Activated CD4-positive, alpha-beta T cell treated with anti-CD3 and anti-CD28 coated beads, Interleukin-2, amount 50 U/mL, for 48 hours (primary cell): ENCODE measurements at places on chromosomes 6 and 20.

DNA sequence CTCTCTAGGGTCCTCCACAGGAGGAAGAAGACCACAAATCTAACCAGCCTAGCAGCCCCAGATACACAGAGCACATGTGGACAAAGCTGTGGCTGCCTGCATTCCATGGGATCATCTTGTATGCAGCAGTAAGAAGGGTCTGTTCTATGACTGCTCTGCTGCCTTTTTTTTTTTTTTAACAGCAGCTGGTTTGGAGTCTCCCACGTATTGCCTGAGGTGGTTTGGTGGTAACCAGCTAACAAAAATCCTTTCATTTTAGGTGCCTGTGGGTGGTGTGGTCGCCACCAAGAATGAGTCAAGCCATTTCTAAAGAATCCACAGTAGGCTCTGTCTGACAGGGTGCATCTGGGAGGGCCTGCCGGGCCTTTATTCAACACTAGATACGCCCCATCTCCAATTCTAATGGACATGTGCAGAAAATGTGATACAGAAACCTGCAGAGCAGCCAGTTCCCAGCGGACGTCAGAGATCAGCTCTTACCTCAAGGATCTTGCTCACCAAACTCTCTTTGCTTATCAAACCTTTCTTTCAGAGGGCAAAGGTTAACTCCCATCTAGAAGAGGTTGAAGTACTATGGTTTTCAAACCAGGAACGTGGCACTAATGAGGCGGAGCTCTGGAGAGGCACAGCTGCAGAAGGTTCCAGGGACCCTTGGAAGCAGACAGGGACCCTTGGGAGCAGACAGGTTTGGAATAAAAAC is 32.0 kb downstream of the GNAS-AS1 start:
- peak; percentile 82 for DNase-seq

GRCh38 chr6:148195511-148195910 is 147.1 kb upstream of the SASH1 start:
- no peak for DNase-seq

DNA sequence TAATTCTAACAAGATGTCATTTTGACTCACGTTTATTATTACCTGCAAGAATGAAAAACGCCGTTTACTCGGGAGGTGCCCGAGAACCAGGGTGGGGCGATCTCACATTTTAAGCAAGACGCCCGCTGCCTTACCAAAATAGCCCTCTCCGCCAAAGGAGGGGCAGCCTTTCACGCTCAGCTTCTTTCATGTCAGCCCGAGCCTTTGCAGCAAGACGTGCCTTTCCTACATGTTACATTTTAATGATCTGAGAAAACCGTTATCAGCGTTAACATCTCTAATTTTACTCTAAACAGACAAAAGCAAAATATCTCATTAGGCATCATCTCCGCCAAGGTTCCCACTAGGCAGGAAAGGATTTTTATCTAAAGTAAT is 2.0 kb downstream of the BACH2 start:
- peak; percentile 41 for DNase-seq

DNA sequence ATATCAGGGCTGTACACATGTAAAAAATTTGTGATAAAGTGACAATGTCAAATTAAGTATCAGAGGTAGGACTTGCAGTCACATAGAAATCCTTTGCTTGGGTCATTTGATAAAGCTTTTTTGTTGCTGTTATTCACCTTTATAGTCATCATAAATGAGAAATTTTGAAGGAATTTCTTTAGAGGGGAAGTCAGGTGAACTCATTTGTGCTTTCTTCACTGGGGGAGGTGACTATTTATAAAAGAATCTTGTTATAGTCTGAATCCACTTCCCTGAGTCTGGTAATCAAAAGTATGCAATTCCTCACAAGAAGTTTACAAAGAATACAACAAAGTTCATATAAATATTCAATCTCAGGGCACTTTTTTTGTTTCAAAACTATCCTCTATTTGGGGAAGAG is 47.7 kb downstream of the FRK start:
- DNase-seq: no peak

- DNase-seq: no peak
These were observed 237.7 kb downstream of the FOXA2 start for GRCh38 chr20:22346716-22347115.

- no peak for DNase-seq
These were observed 18.9 kb downstream of the GABRR1 start for GRCh38 chr6:89198235-89198634.

- no peak for DNase-seq
These were observed 42.5 kb downstream of the HLA-G start for GRCh38 chr6:29870104-29870503.

- no peak for DNase-seq
These were observed 52.0 kb downstream of the NHLRC1 start for GRCh38 chr6:18070486-18070885.

DNA sequence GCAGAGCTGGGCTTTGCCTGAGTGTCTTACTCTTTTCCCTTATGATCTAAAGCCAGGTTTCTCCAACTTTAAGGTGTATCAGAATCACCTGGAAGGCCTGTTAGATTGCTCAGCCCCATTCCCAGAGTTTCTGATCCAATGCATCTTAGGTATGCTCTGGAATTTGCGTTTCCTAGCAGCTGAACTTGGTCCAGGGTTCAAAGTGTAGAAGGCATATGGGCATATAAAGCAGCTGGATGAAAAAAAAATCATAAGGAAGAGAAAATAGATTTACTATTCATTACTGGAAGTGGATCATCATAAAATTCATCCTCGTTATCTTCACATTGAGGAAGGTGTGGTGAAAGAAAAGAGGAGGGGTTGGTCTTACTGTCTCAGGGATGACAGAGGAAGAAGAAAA is 56.8 kb upstream of the CDKAL1 start:
- no peak for DNase-seq

GRCh38 chr6:155444120-155444917 is 11.3 kb downstream of the NOX3 start:
- DNase-seq: no peak

DNA sequence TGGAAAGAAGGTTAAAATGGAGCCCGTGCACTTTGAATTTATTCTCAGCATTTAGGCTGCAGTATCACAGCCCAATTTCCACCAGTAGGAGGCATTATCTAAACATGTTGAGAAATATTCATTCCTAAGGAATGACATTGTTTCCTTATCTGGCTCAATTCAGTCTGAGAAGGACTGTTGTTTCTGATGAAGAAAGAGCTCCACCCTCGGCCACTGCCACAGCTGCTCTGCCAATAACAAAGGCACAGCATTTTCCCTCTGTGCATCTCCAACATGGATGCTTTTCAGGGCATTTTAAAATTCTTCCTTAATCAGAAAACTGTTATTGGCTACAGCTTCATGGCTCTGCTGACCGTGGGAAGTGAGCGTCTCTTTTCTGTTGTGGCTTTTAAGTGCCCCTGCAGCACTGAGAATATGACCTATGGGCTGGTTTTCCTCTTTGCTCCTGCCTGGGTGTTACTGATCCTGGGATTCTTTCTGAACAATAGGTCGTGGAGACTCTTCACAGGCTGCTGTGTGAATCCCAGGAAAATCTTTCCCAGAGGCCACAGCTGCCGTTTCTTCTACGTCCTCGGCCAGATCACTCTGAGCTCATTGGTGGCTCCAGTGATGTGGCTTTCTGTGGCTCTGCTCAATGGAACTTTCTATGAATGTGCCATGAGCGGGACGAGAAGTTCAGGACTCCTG is at the start of gene CALHM5:
Gene CALHM5, plus strand, starts transcription at position 216 of the 687 bp plus-strand sequence. Its CDS starts 58 bp downstream, at position 274.
- DNase-seq: no peak

- peak; percentile 48 for DNase-seq
These were observed 8.8 kb downstream of the RAET1L start for GRCh38 chr6:150016324-150017185.

- no peak for DNase-seq
These were observed 12.9 kb downstream of the TBPL1 start for GRCh38 chr6:133965817-133966360.

DNA sequence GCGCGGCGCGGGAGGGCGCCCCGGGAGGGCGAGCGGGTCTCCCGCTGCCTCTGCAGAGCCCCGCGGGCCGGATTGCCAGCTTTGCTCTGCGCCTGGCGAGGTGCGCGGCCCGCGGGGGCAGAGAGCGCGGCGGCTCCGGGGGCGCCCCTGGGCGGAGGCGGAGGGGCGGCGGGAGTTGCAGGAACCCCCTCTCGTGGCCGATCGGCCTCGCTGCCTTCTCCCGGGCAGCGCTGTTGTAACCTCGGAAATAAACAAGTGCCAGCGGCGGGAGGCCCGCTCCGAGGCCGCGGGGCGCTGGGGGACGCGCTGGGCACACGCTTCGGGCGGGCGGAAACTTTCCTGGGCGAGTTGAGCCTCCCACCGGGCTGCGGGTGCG is 1.2 kb downstream of the CDH4 start:
- no peak for DNase-seq

DNA sequence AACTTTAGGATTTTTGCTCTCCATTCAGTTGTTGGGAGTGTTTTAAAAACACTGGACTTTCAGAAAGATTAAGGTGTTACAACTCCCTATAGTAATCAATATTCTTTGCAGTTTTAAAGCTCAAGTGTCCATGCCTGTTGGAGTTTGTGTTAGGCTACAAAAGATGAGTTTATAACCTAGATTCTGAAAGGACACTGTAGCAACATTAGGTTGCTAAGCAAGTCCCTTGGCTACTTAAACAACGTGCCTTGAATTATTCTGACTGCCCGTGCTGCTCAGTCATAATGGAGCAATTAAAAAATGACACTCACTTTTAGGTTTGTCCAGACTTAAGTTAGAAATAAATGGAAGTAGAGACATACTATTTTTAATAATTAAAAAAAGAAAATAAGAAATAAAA is 41.0 kb downstream of the KLHL32 start:
- DNase-seq: no peak

GRCh38 chr20:43786885-43787284 is 60.1 kb upstream of the GTSF1L start:
- DNase-seq: no peak

DNA sequence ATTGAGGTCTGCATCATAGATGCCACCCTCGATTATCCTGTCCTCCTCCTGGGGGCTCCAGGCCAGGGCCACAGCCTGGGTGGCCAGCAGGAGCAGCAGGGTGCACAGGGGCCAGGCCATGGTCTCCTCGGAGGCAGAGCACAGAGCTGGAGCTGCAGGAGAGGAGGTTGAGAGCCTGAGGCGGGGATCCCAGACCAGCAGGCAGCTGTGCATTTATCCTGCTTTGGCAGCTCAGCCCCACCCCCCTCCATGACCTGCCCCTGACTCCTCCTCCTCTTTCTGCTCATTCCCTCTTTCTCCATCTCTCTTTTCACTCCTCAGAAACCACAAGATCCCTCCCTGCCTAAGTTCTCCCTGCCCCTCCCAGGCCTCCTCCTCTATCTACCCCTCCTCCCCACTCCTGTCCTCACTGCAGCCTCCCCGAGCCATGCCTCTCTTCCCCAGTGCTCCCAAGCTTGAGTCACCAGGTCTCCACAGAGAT is at the start of gene CST2:
Gene CST2, minus strand, starts transcription at position 189 of the 481 bp plus-strand sequence. Its CDS starts 69 bp downstream, at position 120.
- DNase-seq: no peak

DNA sequence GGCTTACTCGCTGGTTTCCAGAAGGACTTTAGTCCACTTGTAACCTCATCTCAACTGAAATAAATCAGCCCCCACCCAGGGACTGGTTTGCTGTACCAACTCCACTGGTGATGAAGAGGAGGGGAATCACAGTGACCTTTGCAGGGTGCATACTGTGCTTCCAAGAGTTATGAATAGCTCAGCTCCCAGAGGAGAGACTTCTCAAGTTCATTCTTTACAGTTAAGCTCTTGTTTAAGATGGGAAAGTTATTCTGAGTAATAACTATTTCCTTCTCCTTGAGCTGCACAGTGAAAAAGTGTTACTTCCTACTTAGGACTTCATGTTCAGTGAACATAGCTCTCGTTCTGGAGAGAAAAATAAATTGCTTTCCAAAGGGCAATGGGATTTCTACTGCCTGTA is 166.5 kb upstream of the ECI2 start:
- DNase-seq: no peak

- DNase-seq: no peak
These were observed 31.5 kb upstream of the GATA5 start for GRCh38 chr20:62507323-62507722.

DNA sequence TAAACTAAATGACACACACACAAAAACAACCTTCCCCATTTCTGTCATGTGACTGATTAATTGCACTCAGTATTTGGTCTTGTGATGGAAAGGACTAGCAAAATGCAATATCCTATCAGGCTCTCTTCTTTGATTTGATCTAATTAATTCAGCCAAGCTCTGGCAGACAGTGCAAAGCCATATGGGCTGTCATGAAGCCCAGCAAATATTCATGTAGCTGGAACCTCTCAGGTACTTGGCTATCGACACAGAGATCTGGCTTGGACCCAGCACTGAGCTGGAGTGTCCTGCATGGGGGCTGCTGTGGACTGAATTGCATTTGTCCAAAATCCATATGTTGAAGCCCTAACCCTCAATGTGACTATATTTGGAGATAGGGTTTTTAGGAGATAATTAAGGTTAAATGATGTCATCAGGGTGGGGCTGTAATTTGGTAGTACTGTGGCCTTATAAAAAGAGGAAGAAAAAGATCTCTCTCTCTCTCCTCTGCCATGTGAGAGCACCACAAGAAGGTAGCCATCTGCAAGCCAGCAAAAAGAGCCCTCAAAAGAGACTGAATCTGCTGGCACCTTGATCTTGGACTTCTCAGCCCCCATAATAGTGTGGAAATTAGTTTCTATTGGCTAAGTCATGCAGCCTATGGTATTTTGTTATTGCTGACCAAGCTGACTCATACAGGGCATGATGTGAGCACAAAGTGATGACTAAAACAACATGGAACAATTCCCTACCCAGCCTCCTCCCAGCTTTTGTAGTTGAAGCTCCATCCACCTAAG is 77.1 kb downstream of the STMND1 start:
- no peak for DNase-seq

DNA sequence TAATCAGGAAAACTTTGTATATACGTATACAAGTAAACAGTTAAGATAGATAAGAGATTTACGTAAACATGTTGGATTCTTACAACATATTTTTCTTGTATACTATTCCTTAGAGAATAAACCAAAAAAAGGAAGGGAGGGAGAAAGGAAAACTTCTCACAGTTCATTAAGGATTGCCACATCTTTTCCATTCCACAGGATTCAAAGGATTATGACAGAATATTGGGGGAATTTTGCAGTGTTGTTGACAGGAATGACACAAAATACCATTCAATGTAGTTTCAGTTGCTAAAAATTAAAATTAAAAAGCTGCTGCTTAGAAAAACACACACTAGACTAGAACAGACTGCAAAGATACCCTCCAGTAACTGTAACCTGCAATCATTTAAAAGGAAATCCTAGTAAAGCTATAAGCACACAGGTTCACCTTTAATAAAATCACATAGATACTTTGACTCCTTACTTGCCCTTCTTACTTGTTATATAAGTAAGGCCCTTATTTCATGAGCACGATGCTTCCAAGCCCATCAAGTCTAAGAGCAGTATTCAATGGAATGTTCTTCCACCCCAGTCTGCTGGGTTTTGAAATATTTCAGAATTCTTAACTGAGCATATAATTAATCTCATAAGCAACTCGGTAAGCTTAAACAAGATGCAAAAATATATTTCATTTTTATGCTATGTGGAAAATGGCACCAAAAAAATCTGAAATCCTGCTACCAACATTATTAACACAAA is 107.8 kb downstream of the SMLR1 start:
- DNase-seq: no peak

DNA sequence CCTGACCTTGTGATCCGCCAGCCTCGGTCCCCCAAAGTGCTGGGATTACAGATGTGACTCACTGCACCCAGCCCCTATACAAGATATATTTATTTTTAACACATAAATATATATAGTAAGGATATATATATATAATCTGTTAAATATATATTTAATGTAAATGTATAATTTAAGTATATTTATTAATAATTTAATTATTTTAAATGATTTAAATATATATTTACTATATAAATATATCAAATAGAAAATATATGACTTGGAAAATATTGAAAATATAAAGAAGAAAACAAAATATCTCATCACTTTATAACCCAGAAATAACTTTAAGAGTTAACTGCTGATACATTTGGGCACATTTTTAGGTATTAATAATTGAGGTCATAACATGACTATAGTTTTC is 324.7 kb downstream of the SYNE1 start:
- DNase-seq: no peak
